Activated CD8-positive, alpha-beta memory T cell treated with anti-CD3 and anti-CD28 coated beads for 1 hour (primary cell): ENCODE measurements at places on chromosomes 4 and X.

- DNase-seq: no peak
These were observed at the start of gene CCDC149 for GRCh38 chr4:24912252-24913118. Gene CCDC149 (minus strand): TSS chr4:24913042. CDS start chr4:24912864, 178 bp downstream.

GRCh38 chr4:56657818-56658217 is 23.3 kb downstream of the HOPX start:
- DNase-seq: no peak

- DNase-seq: no peak
These were observed 76.3 kb upstream of the ARHGAP36 start for GRCh38 chrX:130981836-130982235.

GRCh38 chr4:184801781-184802696 is 23.7 kb downstream of the ACSL1 start:
- DNase-seq: no peak

DNA sequence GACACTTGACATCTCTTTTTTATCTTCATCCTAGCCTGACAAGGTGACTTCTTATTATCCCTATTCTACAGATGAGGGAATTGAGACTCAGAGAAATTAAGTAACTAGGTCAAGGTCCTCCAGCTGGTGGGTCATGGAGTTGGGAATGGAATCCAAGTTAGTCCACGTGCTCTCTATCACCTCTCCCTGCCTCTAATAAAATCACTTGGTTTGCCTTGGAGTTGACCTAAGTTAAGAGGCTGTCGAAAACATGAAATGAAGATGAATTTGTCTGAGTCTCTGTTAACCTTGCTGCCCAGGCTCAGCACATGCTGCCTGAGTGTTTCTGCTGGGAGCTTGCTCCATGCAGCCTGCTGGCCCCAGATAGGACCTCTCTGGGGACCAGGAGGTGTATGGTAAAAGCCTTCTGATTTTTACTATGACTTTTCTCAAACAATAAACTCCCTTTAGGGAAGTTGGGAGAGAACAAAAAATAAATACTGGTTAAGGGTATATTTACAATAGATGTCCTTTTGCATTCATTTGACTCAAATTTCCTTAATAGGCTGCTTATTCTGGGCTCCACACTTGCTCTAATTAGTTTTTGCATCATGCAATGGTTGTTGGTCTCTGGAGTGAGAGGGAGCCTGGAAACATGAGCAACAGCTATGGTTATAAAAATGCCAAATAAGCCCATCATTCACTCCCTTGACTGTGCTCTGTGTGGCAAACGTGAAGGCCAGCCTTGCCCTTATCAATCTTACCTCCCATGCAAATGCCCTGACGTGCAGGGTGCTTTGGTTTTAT is 61.6 kb upstream of the DHX15 start:
- no peak for DNase-seq

DNA sequence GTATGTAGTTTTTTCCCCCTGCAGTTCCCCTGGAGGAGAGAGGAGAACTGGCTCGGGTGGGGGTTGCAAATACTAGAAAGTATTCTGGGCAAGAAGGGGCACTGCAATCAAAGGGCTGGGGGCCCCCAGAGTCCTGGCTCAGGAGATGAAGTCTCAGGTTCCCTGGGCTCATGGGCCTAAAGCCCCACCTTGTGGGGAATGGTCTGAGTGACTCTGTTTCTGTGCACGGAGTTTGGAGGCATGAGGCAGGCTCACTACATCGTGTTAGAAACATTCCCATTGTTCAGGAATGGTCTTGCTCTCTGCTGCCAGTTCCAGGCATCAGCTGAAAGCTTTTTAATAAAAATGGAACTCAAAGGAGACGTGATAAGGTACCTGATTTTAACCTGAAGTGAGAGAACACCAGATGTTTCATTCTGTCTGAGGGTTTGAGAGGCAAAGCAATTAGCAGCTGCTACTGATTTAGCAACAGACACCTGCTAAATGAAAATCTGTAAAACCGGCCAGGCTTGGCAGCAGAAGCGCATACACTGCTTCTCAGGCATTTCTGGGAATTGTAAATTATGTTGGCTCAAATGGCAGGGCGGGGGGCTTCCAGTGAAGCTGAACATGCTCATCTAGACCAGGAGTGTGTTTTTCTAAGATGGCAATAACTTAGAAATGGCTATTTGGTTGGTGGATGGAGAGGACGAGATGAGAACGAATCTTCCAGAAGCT is 122.7 kb downstream of the TMEM164 start:
- DNase-seq: no peak

GRCh38 chr4:147407261-147408045 is 73.4 kb upstream of the EDNRA start:
- DNase-seq: no peak
